Left lobe of liver (tissue), 2 donors: ENCODE measurements at places on chromosomes 3 and 15. TPM values are rescaled to one million over a fixed set of nuclear protein-coding genes. Genes with fewer than 3 reads are reported as not detected.

- DNase-seq: no peak
Measured at GRCh38 chr3:172320468-172320867, 127.8 kb downstream of the GHSR start.

DNA sequence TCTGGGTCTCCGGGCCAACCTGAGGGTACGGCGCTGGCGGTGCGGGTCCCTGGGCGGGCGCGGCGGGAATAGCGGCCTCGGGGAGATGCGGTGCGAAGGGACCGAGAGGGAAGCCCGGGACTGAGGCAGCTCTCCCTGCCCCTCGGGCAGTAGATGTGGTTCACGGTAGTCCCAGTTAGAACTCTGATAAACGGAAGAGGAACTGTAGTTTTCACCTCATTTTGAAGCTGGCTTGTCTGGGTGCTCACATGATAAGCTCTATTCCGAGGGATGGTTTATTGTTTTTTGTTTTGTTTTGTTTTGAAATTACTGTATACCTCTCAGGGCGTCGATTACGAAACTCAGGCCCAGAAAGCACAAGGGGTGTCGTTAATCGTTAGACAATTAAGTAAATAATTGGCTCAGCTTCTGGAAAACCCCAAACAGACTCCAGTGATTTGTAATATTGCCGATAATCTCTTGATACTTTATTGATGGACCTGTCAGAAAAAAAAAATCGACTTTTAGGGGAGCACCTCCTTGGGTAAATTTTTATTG, 413 bp downstream of the NUSAP1 start:
- no peak for DNase-seq

- DNase-seq: no peak
Measured at GRCh38 chr3:164459521-164460151, 618.7 kb downstream of the SI start.

TMCO5A gene
- total RNA-seq: not detected

ISLR gene
- total RNA-seq: 2.3 TPM

SNURF gene
- 0.83 TPM for total RNA-seq

GABRA5 gene
- total RNA-seq: 0.25 TPM

RGMA gene
- 0.33 TPM for total RNA-seq
